ENCODE measurements at places on chromosomes 13 and 19.
A peak's percentile ranks its signal among the peaks of the same experiment; 100 is the strongest.

DNA sequence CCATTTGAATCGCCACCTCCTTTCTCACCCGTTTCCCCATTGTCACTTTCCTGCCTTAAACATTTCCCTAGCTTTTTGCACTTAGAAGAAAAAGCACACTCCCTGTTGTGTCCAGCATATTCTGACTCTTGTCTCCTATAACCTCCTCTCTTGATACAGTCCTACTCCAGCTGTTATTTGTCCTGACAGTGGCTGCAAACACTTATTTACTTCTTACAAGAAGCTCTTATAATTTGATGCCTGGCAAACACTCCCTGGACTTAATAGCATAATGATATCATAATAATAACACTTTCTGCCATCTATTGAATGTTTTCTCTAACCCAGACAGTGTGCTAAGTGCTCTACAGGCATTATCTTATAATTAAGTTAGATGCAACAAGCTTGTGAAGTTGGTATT, 76.6 kb downstream of the DGKH start:
- no peak for DNase-seq

DNA sequence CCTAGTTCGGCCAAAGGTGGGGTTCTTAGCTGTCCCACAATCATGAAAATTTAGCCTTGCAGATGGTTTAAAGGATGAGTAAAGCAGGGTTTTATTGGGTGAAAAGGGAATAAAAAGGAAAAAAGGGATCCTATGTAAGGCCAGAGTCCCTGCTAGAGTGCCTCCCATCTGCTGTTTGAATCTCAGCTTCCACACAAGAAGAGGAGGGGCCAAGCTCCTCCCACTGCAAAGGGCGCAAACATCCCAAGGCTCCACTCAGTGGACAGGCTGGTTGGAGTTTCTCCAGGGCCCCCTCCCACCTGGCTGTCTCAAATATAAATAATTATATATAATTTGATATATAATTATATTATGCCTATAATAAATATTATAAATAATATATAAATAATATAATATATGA, 1272.1 kb upstream of the PCDH20 start:
- DNase-seq = no peak

- no peak for DNase-seq
Measured at GRCh38 chr19:10018786-10019185, 5.5 kb downstream of the RDH8 start.

DNA sequence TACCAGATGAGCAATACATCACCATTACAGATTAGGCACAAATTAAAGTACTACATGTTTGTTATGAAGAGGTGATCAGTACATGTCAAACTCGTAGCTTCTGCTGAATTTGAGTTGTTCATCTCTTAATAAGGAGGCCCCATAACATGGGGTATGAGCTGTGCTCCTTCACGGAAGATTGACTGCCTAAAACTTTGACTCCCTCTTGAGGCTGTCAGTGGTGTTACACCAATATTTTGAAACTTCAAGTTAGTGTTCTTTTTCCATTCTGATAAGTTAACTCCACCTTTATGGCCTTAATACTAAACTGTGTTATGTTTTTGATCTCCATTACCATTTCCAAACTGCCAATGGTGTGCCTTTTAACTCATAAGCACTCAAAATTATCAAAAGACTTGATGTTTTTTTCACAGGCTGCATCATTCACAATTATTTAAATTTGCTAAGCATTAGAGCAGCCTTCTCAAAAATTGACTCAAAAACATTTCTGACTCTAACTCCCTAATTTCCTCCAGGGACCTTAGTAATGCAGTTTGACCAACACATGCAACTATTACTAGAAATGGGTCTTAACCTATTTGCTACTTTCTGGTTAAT, 1591.5 kb downstream of the PCDH9 start:
- DNase-seq = peak; percentile 7

- DNase-seq = peak; percentile 15
Measured at GRCh38 chr19:48123907-48124651, 13.5 kb upstream of the PLA2G4C start.

- DNase-seq = no peak
Measured at GRCh38 chr13:81493144-81493543, 1152.2 kb upstream of the SPRY2 start.

- no peak for DNase-seq
Measured at GRCh38 chr19:47111006-47111621, 2.5 kb downstream of the ZC3H4 start.
